NB4 (cell line): ENCODE measurements at places on chromosomes 2 and 18.

DNA sequence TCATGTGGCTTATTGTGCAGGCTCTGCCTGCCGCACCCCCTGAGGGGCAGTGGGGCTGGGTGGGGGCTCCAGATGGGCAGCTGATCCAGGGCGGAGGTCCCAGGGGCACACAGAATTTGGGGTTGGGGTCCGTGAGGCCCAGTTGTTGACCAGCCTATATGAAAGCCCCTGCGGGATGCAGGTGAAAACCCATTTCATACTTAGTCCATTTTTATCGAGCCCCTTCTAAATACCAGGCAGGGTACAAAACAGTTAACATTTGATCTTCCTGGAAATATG is 30.6 kb downstream of the MYO7B start:
- DNase-seq = no peak

GRCh38 chr18:58645398-58645797 is 16.5 kb upstream of the ALPK2 start:
- DNase-seq = no peak

DNA sequence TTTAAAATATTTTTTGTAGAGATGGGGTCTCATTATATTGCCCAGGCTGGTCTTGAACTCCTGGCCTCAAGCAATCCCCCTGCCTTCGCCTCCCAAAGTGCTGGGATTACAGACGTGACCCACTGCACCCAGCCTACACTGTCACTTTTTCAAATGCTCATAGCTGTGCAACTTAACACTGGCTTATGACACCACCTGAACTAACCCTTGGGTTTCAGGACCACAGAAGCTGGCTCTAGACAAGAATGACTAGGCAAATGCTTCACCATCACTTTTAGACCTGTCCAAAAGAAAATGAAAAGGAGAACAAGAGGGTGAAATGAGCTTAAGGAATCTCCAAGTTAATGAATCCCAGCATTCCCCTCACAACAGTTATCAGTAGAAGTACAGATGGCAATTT is 13.3 kb downstream of the ERCC3 start:
- no peak for DNase-seq

DNA sequence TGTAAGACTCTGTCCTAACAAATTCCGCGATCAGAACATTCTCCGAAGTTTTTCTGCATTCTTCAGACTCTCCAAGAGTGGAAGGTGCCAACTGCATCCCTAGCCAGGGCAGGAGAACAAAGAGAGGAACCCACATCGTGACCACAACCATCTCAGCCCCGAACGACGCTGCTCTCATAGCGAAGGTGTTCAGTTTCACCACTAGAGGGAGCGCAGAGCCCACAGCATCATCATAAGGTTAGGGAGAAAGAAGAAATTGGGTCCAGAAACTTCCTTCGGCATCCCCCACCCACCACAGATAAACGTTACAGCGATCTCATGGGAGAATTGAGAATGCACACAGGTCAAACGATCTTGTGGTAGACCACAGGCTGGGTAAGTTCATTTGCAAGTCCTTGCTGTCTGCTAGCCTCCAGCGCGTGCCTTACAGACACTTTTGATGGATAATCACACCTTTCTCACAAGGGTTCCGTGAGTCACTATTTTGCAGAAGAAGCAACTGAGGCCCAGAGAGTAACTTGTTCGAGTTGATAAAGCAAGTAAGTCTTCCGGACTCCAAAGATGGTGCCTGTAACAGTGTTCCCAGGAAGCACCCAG is 53.7 kb upstream of the ARL4C start:
- peak; percentile 76 for DNase-seq

DNA sequence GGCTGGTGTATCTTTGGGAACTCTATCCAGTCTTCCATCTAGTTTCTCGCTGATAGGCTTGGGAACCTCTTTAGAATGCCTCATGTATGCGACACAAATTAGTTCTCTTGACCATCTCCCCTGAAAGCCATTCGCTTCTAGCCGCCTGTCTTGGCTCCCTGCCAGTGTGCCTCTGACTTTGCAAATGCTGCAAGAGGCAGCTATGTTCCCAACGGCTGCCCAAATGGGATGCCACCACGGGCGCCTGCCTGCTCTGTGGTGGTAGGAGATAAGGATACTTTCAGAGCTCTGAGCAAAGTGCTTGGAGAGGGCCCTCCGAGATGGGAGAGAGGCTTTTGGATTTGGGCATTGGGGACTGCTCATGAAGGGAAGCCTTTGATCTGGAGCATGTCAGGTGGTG is 77.7 kb upstream of the IGFBP5 start:
- DNase-seq = peak; percentile 14

GRCh38 chr2:45894211-45894610 is 242.7 kb downstream of the PRKCE start:
- DNase-seq = no peak

DNA sequence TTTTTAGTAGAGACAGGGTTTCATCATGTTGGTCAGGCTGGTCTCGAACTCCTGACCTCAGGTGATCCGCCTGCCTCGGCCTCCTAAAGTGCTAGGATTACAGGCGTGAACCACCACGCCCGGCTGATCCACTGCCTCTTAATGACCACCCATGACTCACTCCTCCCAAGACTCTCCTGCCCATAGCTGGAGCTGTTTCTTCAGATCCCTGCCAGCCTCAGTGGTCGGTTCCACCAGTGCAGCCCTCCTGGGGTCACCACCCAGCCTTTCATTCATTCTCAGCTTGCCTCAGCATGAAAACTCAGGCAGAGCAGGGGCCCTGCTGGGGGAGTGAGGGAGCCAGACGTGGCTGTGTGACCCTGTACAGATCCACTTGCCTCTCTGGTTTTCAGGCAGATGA is 12.5 kb downstream of the KCNIP3 start:
- DNase-seq = no peak

- DNase-seq = no peak
These were observed 150.1 kb upstream of the SMAD2 start for GRCh38 chr18:48080546-48080945.

DNA sequence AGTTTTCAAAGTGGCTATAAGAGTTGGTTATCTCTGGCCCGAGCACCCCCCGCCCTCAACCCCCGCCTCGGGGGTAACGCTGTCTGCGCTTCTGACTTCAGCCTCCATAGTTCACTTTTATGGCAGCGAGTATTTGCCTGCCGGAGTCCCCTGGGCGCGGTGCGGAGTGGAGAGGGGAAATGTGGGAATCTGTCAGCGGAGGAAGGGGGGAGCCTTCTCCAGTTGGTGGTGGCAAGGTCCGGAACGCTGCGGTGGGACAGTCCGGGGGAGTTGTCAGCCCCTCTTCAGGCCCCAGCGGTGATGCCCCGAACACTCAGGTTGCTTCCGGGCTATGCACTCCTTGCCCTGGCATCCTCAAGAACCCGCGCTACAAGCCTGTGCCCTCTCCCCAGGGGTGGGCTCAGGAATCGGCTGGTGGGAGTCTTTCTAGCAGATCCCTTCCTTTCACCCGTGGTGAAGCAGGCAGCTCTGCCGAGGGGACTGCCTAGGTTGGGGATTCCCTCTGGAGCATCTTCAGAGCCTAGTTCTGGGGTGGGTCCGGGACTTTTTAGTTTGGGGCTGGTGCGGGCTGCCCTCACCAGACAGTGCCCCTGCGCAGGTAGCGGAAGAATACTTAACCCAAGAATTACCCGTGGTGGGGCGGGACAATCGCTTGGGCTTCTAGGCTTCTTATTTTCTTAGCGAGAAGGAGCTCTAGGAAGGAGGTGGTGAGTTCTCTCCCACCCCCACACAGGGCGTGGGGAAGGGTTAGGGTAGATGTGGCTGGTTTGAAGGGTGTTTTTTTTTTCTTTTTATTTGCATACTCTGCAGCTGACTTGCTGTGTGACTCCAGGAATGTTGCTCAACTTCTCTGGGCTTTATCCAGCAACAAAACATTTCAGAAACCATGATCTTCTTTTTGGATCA is 1.6 kb downstream of the ATOH8 start:
- peak; percentile 30 for DNase-seq

DNA sequence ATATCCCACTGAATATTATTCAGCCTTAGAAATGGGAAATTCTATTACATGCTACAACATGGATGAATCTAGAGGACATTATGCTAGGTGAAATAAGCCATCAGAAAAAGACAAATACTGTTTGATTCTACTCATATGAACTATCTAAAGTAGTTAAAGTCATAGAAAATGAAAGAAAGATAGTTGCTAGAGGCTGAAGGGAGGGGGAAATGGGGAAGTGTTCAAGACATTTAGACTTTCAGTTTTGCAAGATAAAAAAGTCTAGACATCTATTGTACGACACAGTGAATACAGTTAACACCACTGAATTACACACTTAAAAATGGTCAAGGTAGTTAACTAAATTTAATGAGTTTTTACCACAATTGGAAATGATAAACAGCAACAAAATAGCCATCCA is 835.9 kb upstream of the CHAC2 start:
- no peak for DNase-seq

- no peak for DNase-seq
These were observed 58.2 kb downstream of the COPS8 start for GRCh38 chr2:237143676-237144440.

DNA sequence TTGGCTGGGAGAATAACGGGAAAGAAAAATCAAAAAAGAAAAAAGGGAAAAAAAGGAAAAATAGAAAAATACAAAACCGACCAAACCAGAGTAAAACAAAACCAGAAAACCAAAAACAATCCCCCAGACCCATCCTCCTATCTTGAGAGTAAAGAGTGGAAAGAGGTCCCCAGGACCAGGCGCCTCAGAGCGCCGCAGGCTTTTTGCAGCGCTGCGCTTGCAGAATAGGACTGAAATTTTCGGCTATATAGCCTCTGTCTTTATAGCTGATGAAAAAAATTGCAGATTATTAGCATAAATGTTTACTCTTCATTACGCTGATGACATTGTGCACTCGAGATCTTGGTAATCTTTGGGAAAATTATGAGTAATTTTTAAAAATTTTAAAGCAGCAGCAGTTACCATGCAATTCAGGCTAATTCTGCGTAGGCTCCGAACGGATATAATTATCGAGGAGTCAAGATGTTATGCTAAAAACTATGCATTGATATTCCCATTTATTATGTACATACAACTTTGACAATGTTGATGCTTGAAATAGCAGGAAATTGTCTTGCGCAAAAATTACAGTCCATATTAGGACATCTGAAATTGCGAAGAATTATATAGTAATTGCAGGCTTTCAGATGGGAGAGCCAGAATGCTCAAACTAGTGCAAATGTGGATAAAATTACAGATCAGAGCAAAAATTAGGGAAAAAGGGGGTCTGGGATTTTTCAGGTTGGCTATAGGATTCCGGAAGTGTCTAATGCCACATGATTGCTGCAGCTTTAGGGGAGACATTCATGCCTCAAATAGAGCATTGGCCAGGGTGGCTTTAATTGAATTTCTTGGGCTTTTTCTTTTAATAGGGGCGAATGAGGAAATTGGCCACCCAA is 8.3 kb downstream of the DLX1 start:
- DNase-seq = no peak
